ENCODE measurements at places on chromosomes 16 and 17.

DNA sequence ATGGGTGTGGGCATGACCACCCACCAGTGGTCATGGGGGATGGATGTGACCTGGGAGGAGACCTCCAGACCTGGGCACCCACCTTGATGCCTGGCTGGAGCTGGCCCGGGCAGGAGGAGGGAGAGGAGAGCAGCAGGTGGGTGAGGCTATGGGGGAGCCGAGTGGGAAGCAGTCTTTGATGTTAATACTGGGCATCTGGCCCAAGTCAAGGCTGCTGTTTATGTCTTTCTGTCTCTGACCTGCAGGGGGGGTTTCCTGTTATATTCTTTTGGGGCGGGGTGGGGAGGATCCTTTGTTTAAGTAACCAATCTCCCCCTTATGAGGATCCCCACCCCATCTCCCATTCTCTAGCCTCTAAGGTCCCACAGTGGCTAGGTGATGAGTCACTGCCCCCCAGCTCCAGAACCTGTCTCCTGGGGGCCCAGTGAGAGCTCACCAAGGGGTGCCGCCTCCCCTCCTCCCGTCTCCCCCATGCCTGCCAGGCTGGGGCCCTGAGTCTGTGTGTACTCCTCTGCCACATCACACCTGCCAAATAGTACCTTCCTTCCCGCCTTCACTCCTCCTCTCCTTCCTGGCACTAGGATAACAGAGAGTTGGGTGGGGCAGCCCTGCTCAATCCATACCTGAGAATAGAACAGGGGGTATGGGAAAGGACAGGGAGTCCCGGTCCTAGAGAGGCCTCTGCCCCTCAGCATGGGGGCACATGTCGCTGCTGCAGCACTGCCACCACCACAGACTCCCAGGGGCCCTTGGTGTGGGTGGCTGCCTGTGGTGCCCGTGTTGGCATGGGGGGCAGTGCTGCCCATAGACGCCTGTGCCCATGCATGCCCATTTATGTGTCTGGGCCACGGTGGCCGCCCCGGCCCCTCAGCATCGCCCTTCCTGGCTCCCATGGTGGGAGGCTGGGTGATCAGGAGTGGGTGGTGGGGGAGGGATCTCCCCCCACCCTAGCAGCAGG, 7.3 kb downstream of the THRA start:
- no peak for DNase-seq

DNA sequence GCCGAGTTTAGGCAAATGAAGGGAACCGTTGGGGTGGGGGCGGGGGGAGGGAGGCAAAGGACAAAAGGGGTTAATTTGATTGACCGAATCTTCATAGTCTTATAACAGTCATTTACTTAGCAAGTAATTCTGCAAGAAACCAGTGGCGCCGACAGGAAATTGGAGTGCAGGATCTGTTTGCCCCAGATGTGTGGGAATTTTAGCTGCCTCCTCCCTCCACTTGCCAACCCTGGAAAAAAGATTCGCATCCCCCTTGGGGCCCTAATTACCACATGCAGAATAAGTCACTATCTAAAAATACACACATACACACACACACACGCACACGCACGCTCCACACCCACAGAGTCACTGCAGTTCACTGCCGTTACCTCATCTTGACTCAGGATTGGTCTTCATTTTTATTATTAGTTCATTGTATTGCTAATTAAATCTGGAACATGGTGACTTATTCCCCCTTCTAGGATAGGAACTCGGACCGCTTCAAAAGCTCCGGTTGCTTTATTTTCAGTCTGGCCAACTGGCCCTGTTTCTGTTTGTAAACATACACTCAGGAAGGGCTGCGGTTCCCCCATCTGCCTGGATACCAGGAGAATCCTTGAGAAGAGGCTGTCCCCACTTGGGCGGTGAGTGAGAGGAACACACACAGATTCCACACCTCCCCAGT, 241.6 kb upstream of the SALL1 start:
- no peak for DNase-seq

- peak; percentile 90 for DNase-seq
Observed at GRCh38 chr17:1087381-1088241, 90.7 kb downstream of the TIMM22 start.

DNA sequence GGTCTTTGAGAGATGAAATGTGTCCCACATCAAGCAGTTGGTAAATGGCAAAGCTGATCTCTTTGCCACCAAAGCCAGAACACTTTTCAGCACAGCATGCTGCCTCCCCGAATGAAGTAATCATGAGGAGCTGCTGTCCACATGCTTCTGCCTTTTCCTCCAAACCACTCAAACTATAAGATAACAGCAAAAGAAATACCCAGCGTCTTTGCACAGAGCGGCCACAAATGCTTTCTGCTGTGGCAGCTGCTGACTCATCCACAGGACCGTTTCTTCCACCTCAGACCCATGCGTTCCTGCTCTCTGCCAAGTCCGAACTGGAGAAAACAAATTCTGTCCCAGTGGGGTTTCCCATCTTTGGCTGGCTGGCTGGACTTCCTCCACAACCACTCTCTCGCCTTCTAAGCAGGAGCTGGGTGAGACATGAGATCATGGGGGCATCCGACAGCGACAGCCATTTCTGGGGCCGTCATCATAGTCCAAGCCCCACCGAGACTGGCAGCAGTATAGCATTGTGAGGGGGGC, 27.1 kb downstream of the TBC1D3B start:
- DNase-seq = no peak

DNA sequence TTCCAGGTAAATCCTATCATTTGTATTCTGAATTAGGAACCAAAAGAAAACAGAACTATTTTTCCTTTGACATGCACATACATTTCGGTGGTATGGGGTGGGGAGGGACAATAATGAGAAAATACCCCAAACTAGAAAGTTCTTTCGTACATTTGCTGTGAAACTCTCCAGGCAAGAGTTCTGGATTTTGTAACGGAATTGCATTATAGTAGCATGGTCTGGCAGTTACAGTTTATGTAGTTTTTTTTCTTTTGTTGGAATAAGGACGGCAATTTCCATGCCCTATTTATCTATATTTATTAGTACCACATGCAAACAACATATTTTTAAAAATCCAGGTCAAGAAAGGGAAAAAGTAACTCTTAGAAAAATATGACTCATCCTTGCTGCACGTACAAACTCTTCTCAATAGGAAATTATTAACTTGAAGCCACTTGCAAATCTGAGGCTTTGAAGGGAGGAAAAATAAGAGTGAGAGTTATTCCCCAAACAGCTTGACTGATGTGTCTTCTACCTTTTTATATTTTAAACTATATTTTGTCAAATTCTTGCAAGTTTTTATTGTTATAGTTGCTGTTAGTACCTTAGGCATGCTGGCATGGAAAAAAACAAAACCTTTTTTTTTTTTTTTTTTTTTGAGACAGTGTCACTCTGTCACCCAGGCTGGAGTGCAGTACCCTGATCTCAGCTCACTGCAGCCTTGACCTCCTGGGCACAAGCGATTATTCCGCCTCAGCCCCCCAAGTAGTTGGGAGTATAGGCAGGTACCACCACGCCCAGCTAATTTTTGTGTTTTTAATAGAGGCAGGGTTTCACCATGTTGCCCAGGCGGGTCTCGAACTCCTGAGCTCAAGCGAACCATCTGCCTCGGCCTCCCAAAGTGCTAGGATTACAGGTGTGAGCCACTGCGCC, 69.3 kb downstream of the WWP2 start:
- no peak for DNase-seq
